Urinary bladder (tissue), 4 donors: ENCODE measurements at places on chromosomes 3 and 15. TPM values are rescaled to one million over a fixed set of nuclear protein-coding genes. Genes with fewer than 3 reads are reported as not detected.

The SMCO1 gene
- total RNA-seq, result not detected

GRCh38 chr3:39150803-39151631 is 2.4 kb downstream of the CSRNP1 start:
- peak; percentile 84 for DNase-seq

The BOC gene
- total RNA-seq, result 53.0 TPM

The DUOXA2 gene
- total RNA-seq, result 0.42 TPM

The GPR62 gene
- total RNA-seq, result not detected

The UBXN7 gene
- total RNA-seq, result 38.1 TPM

DNA sequence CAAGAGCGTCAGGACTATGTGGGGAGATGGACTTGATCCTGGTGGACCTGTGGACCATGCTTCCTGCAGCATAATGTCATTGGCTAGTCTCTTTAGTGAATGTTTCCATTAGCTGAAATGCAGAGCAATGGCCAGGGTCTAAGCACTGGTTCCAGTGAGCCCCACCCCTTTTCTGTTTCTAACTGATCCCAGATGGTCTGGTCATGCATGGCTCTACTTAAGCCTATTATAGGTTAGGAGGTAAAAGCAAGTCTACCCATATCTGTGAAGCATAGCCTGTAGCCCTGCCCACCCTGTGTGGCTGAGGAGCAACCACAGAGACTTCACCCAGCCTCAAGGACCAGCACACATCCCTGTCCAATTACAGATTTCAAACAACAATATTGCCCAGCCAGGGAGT is 419.2 kb downstream of the ZNF385D start:
- no peak for DNase-seq

The CFAP100 gene
- not detected for total RNA-seq

GRCh38 chr3:129694228-129694627 is 87.8 kb upstream of the PLXND1 start:
- DNase-seq, result no peak

DNA sequence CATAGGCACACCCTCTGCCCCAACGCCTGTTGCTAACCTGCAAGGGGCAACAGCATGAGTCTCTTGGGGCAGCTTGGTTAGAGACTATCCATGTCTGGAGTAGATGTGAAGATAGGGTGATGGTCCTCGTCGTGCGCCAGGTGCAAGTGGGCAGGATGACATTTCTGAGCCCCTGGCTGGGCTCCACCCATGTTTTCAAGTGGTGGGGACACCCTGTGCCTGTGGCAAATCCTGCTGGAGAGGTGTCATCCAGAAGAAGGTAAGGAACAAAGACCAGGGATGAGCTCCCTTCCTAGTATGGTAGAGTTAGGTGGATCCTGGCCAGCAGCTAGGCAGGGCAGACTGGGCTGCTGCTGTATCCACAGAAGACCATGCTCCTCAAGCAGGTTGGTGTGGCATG is 152.6 kb downstream of the ABHD5 start:
- DNase-seq, result no peak

- DNase-seq, result no peak
Measured at GRCh38 chr3:45670436-45670835, 18.8 kb upstream of the SACM1L start.

GRCh38 chr15:58515807-58516206 is 84.0 kb downstream of the LIPC start:
- no peak for DNase-seq

- DNase-seq, result no peak
Measured at GRCh38 chr3:61704807-61705206, 143.4 kb downstream of the PTPRG start.

The TM6SF1 gene
- total RNA-seq, result 5.7 TPM

The RASL12 gene
- total RNA-seq, result 54.6 TPM

DNA sequence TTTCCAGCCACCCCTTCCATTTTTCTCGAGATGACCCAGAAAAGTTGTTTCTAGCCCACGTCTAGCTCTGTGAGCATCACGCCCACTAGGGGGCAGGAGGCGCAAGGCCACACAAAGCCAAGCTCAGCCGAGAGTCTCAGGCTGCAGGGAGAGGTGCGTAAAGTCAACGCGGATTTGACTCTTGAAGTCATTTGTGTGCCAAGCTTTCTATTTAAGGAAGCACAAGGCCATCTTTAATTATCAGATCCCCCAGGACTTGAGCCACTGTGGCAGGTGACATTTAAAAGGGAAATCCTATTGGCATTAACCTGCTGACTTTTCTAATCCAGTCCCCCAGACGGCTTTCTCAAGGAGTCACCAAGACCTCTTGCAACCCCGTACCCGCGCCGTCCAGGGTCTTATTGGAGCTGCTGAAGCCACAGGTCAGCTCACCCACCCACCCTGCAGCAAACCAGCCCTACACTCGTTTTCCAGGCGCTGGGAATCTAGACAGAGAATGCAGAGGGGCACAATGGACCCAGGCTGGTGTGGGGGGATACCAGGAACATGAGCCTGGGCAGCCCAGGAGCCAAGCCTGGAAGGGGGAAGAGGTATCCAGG is 62.1 kb downstream of the CAPN7 start:
- DNase-seq, result peak; percentile 59

- DNase-seq, result no peak
Measured at GRCh38 chr15:82138306-82138705, 92.5 kb upstream of the MEX3B start.

GRCh38 chr3:24668039-24668438 is 173.4 kb upstream of the THRB start:
- DNase-seq, result no peak

- no peak for DNase-seq
Measured at GRCh38 chr3:47491777-47492176, 16.0 kb upstream of the SCAP start.

The PLSCR1 gene
- total RNA-seq, result 97.8 TPM

GRCh38 chr3:33482111-33482521 is 41.9 kb upstream of the UBP1 start:
- peak; percentile 5 for DNase-seq

The AHSG gene
- 0.26 TPM for total RNA-seq

The GOLGA6L4 gene
- total RNA-seq, result 4.9 TPM

The KPNA1 gene
- 38.0 TPM for total RNA-seq
